ENCODE measurements at places on chromosomes 2 and 18.

DNA sequence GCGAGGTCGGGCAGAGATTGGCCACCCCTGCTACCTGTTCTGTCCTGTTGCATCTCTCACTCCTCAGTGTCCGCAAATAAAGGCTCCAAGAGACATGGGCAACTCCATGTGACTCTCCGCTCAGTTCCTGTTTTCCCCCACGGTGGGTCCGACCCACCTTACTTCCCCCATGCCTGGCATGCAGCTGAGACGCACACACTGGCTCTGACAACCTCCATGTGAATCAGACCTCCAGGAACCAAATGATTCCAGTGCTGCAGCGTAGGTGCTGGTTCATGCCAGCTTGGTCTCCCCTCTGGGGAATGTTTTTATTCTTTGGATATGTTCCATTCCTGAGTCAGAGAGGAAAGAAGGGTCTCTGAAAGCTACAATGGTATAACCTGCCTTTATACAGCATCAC is 221.5 kb downstream of the SH3RF3 start:
- no peak for DNase-seq

DNA sequence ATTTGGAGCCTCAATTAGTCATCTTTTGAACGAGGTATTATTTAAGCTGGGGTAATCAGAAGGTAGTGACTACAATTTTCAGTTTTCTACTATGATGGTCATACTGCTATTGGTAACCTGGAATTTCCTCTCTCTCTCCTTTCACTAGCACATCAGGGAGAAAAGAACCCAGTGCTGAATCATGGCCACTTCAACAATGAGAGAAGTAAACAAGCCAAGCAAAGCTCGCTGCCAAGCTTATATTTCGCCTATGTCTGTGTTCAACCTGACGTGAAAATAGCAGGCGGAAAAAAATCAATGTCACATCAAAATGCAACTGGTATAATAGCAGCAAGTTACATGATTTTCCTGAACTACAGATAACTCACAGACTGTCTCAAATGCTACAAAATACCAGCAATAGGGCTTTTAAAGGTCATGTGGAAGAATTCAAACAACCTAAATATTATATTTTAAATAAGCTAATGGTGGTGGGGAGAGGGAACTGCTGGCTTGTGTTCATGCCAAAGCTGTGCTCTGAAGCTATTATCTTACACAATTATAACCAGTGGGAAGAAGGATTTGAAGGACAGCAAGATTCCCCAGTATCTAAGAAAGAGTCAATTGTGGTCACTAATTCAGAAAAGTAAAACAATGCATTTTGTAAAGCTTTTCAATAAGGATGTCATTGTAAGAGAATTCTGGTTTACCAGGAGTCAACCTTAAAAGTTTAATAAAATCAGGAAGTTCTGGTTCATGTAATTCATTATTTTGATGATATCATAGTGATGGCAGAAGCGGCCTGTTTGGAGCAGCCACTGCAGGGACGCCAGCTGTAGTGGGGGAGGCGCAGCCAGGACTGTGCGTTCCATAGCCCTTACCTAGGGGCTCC is 38.0 kb downstream of the RNF152 start:
- DNase-seq: no peak

GRCh38 chr2:127122361-127123027 is 15.5 kb upstream of the BIN1 start:
- DNase-seq: no peak

GRCh38 chr2:240362826-240363745 is 72.4 kb upstream of the GPC1 start:
- no peak for DNase-seq

- no peak for DNase-seq
Observed at GRCh38 chr2:86426271-86426670, 14.9 kb upstream of the KDM3A start.

DNA sequence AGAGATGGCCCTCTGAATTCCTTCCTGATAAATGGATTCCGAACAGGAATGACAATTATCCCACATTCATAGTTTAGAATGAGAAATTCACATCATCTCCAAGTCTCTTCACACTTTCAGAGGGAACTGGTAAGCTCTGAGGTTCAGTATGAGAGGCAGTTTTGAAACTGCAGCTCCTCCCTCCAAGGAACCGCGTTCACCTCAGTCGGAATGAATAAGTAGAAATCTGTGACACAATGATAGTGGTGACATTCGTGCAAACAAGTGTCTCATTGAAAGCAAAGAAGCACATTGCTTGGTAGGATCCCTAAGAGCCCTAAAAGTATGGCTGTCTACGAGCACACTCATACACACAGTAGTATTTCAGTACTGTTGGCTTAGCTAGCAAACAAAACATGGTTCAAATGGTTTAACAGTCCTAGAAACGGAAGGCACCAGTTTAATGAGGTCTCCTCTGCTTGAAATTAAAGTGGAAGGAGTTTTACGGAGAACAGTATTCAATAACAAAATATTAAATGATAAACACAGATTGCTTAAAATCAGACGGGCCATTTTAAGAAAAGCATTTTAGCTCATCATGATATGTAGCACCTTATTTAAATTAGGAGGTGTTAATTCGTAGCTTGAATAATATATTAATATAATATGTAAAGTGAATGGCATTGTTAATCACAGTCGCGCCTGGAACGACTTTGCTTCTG is 225.0 kb downstream of the ARHGAP15 start:
- no peak for DNase-seq

- DNase-seq: no peak
Observed at GRCh38 chr2:157857881-157858280, 18.2 kb downstream of the ACVR1 start.

DNA sequence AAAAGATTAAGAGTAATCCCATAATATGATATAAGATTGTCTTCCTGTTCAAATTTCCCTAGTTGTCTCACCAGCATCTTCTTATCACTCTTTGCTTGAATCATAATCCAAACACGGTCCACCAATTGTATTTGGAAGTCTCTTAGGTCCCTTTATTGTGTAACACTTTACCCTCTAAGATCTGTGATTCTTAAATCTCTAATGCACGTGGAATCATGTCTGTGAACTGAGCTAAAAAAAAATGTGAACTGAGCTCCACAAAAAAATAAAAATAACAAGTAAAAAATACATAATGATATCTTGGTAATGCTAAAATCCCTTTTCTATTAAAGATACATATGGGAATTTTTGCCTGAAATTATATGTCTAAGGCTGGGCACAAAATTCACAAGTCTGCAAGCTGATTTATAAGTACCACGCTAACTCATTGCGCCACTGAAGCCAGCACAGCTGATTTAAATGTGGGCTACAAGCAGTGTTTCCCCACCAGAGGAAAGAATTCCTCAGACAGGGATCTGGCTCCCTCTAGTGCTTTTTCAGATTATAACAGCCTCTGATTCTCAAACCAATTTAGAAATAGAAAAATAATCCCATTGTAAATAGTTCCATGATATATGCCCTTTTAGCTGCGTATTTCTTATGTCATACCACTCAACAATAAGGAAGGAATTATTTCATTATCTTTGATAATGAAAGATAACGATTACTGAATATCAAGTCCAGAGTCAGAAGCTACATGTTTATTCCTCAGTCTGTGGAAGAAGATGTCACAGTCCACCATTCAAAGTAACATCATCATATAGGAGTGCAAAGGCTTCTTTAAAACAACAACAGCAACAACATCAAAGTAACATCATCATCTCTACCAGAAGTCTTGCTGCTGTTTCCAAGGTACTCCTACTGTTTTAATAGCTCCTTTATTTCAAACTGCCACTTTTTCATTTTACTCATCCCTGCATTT is 22.9 kb downstream of the RBM43 start:
- peak; percentile 89 for DNase-seq

GRCh38 chr2:79097843-79098242 is 10.1 kb upstream of the REG1B start:
- no peak for DNase-seq

- peak; percentile 67 for DNase-seq
Observed at GRCh38 chr2:207531032-207531952, 1.5 kb downstream of the CREB1 start.

DNA sequence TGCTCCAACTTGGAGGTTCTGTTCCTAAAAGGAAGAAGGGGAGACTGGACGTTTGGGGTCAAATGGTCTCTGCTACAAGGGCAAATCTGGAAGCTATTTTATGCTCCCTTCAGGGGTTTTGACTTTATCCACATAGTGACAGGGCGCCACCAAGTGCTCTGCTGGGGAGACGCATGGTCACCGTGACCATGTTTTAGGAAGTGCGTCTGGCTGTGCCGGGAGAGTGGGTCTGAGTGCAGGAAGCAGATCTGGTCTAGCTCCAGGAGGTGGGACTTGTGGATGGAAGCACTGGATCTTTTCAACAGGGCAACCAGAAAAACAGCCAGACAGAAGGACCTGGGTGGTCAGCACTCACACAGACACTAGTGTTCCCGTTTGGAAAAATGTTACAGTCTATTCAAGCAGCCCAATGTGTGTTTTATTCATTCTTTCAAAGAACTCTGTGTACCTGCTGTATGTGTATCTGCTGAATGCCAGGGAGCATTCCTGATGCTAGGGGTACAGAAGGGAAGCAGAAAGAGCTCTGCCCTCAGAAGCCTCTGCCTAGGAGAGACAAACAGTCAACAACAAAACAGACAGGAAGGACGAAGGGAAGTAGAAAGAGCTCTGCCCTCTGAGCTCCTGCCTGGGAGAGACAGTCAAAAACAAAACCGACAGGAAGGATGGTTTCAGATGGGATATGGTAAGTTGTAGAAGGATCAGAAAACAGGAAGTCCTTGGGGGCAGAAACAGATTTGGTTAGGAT is 14.3 kb downstream of the IMPA2 start:
- DNase-seq: peak; percentile 81

GRCh38 chr2:166628478-166629136 is 134.6 kb upstream of the SCN7A start:
- DNase-seq: no peak

GRCh38 chr18:11392980-11393885 is 216.2 kb upstream of the SLC35G4 start:
- DNase-seq: no peak

DNA sequence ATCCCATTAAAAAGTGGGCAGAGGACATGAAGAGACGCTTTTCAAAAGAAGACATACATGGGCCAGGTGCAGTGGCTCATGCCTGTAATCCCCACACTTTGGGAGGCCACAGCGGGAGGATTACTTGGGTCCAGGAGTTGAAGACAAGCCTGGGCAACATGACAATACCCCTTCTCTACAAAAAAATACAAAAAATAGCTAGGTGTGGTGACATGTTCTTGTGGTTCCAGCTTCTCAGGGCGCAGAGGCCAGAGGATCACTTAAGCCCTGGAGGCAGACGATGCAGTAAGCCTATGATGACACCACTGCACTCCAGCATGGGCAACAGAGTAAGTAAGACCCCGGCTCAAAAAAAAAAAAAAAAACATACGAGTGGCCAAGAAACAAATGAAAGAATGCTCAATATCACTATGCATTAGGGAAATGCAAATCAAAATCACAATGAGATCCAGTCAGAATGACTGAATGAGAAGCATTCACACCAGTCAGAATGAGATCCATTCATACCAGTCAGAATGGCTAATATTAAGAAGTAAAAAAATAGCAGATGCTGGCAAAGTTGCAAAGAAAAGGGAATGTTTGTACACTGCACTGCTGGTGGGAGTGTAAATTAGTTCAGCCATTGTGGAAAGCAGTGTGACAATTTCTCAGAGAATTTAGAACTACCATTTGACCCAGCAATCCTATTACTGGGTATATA is 550.2 kb upstream of the SLC39A10 start:
- DNase-seq: no peak

DNA sequence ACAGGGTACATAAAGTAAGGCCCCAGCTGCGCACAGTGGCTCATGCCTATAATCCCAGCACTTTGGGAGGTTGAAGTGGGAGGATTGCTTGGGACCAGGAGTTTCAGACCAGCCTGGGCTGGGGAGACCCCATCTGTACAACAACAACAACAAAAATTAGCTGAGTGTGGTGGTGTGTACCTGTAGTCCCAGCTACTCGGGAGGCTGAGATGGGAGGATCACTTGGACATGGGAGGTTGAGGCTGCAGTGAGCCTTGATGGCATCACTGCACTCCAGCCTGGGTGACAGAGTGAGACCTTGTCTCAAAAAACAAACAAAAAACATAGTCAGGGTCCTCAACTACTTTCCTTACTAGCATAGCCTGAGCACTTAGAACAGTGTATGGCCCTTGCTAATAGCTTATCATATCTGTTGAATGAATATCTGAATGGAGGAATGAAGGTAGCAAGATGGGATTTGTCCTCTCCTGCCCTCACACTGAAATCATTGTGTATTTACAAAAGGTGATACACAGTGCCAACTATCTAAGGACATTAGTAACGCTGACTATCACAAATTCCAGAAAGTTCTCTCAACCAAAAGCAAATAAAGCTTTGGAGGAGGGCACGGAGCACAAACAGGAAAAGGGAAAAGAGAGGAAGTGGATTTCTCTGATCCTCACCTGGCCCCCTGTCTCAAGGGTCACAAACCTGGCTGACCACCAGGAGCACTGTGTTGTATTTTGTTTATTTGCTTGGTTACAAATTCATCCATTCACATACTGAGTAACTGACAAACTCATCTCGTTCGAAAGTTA is 38.1 kb downstream of the L3MBTL4 start:
- no peak for DNase-seq

DNA sequence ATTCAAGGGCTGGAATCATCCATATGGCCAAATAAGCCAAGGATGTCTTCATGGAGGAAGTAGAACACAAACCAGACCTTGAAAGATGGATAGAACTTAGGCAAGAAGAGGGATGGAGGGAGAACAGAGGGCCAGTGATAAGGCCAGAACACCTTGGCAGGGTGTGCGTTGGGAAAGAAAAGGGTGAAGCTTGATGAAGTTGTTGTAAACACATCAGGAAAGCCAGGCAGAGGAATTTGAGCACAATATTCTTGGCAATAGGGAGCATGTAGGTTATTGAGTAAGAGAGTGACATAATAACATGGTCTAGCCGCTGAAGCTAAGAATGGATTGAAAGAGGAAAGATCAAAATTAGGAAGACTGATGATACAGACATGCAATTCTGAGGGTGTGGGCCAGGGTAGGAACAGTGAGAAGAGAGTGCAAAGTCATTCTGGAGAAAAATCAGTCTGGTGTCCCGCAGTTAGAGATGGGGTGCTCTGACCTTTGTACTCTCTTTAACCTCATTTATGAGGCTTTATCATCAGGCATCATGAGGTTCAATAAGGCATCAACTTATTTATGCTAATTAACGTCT is 41.0 kb downstream of the SLC14A2 start:
- peak; percentile 37 for DNase-seq

- no peak for DNase-seq
Observed at GRCh38 chr2:36478999-36479398, 119.0 kb downstream of the FEZ2 start.

GRCh38 chr2:219650426-219651248 is 23.2 kb downstream of the SLC4A3 start:
- no peak for DNase-seq

GRCh38 chr2:100998235-100998573 is 3.9 kb upstream of the RPL31 start:
- no peak for DNase-seq

- no peak for DNase-seq
Observed at GRCh38 chr2:109246176-109246575, 117.2 kb downstream of the SH3RF3 start.

DNA sequence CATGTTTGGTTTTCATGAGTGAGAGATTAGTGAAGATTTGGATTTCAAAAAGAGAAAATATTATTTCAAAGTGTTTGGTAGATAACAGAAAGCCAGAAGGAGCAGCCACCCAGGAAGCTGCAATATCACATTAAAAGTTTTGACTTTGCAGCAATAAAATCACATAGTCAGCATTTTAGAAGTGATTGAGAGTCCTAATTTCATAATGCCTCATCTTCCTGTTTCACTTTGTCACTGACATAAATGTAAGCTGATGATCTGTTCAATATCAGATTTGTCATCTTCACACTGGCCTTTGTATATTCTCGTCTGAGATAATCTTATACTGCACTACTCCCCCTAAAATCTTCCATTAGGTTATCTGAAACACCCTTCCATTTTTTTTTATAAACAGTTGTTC is 690.5 kb downstream of the ADCYAP1 start:
- peak; percentile 66 for DNase-seq

- DNase-seq: no peak
Observed at GRCh38 chr18:45642238-45642637, 27.0 kb downstream of the SLC14A2 start.
